NCI-H748 treated with DMSO at 0.1 percent for 48 hours (cell line): ENCODE measurements at places on chromosomes 1 and 21.

GRCh38 chr1:53732409-53732808 lies 6.6 kb downstream of the GLIS1 start:
- DNase-seq, result no peak

GRCh38 chr1:74857676-74858075 lies 124.7 kb downstream of the TYW3 start:
- DNase-seq, result no peak

DNA sequence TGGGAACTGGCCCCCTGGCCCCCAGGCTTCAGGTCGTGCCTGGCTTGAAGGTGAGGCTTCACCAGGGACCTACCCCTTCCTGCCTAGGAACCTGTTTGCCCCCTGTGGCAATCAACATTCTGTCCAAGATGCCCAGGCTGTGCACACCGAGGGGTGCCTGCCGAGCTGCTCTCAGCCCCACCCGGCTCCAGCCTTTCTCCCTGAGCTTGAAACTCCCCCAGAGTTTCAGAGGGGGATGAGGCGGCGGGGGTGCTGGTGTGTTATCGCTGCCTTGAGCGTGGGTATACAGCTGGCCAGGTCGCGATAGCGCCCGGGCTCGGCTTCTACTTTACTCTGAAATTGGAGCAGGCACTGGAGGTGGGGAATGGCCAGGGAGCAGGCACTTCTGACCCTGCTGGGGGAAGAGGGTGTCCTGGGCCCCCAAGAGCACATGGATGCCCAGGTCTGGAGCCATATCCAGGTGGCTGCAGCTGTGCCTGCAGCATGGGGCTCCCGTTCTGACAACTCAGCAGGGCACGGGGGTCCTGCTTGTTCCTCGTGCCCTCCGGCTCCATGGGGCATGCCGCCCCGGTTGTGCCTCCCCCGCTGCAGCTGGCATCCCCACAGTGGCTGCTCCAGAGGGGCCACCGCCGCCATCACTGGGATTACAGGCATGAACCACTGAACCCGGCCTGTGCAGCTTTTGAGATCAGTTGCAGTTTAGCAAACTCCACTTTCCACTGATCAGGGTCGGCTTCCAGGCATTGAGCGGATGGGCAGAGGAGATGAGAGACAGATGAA lies 29.8 kb downstream of the RYR2 start:
- DNase-seq, result no peak

DNA sequence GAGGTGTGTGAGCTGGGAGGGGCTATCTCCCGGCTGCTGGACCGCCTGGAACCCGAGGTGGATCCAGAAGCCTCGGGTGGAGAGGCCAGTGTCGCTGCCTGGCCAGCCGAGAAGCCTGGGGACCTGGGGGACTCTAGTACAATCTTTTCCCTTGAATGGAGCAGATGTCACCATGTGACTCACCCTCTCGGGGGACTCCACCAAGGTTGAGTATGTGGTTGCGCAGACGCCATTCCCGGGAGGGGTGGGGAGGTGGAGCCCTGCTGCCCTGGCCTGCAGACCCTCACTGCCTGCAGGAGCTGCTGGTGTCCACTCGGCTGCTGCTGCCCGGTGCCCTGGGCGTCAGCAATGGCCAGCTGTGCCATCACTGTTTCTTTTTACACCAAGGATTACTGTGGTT lies 40.3 kb downstream of the TP73 start:
- DNase-seq, result no peak

DNA sequence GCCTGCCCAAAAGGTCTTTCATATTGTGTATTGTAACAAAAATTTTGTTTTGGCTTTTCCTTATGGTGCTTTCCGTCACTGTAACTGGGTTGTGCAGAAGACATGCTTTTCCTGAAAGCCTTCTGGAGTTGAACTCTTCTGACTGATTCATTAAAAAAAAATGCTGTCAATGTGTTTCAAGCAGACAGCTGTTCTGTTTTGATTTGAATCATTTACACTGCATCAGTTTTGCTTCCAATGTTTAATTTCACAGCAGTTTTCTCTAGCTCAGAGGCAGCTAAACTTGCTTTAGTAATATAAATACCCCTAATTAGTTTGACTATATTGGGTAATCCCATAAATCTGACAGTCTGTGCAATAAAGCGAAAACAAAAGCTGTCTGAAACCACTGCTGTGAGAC lies 7.9 kb downstream of the UTP11 start:
- DNase-seq, result no peak

DNA sequence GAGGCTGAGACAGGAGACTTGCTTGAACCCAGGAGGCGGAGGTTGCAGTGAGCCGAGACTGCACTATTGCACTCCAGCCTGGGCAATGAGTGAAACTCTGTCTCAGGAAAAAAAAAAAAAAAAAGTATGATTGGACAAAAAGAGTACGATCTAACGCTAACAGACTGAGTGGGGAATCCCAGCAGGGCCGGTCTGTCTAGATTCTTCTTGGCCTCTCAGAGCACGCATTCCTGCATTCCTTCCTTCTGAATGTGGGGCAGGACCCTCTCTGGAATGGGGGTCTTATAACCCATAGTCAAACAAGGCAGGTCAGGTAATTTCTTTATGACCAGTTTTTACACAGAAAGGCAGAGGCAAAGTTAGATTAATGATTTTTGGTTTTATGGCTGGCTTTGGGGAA lies 92.0 kb upstream of the PPM1J start:
- DNase-seq, result no peak
